ENCODE measurements at places on chromosomes 4 and X.
A peak's percentile ranks its signal among the peaks of the same experiment; 100 is the strongest.

- no peak for DNase-seq
Observed at GRCh38 chrX:114071412-114071811, 512.5 kb upstream of the HTR2C start.

DNA sequence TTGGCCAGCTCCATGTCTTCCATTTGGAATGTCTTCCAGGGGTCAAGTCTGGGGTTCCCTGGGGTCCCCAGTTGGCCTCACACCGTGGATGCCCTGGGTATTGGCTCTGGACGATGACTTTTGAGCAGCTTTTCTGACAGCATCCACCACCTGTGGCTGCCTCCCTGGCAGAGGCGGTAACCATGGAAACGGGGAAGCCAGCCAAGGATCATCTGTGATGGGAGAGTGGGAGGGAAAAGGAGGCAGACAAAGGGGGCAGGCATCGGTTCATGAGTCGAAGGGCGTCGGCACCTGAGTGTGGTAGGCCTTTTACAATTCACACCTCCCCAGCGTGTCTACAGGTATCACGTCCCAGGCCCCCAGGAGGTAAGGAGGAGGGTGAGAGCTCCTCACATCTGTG is 152.2 kb downstream of the ASMT start:
- no peak for DNase-seq

DNA sequence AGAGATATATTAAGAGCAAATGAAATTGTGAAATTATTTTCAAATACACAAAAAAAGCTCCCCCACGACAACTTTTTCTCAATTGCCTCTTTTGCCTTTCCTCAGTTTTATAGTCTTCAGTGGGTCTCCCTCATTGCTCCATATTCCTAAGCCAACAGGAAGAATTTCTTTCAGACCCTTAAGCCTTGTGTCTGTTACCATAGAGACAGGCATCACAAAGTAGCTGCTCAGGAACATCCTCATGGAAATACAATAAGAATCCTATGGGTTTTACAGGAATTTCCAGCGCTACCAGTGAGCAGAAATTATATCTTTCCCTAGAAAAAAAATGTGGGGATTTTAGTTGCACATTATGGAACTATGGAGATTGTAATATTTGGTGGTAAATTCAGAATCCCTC is 121.9 kb upstream of the DMD start:
- no peak for DNase-seq

DNA sequence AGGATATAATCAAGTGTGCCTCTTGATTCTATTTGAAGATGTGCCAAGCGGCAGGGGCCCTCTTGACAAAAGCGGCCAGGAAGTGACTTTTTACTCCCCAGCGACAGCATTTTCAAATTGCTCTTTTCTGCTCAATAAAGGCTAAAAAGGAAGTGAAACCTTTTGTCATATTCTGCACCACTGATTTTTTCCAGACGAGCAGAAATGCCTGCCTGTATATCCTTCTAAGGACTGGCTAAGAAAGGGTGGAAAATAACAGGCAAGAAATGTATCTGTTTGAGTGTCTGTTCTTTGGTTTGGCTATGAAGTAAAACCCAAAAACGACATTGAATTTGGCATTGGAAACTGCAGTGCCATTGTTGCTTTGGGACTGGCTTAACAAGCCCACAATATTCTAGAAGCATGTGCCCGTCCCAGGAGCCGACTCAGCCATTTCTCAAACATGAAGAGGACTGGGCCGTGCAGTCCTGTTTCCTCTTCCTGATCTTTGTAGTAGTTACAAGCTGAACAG is 25.4 kb downstream of the TMSB4X start:
- no peak for DNase-seq

DNA sequence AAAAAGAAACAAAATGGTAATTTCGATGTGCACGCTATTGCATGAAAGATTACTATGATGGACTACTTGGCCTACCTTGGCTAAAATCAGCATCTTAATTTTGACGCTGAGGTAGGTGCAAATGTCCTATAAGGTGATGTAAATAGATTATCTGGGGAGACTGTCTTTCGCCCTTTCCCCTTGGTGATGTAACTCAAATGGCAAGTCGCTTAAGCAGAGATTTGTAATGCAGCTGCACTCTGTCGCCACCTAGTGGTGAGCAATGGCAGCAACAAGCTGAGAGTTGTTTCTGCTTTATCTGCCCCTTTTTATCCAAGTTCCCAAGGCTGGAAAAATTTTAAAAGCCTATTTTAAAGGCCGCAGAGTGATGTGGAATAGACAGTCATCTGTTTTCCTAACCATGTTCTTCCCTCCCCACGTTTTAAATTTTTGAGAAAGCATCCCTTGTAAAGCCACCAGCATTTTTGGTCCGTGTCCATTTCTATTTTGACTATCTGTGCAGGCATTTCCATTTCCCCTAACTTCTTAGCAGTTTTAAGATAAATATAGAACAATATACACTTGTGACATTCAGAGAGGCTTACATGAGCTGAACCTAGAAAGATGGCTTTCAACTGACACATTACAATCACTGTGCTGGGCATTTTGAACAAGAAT is 62.4 kb upstream of the PDLIM3 start:
- DNase-seq = peak; percentile 21
